ENCODE measurements at places on chromosomes 7 and 10. TPM values are rescaled to one million over a fixed set of nuclear protein-coding genes. Genes with fewer than 3 reads are reported as not detected.

Gene GTPBP10
- 47.9 TPM for polyA plus RNA-seq

Gene RABGEF1
- polyA plus RNA-seq: 55.1 TPM

Gene RARRES2
- polyA plus RNA-seq: not detected

Gene ADAM12
- polyA plus RNA-seq: not detected
